GM13977 (cell line): ENCODE measurements at places on chromosomes 1 and 21.

GRCh38 chr1:100496896-100497295 lies 41.0 kb upstream of the GPR88 start:
- DNase-seq = no peak

DNA sequence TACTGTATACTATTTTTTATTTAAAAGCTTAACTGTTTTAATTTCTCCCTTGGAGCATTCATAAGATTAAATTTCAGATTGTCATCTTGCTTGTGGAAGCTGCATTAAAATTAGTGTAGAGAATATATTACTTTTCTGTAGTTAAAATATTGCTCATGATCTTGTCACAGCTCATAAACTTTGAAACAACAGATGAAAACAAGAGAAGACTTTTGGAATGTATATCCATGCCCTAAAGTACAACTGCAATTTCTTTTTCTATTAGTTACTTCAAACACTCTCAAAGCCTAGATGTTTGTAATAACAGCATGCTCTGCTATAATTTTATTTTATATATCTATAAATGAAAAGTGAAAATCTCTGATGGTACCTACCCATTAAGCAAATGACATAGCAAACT lies 155.9 kb downstream of the COL11A1 start:
- no peak for DNase-seq

DNA sequence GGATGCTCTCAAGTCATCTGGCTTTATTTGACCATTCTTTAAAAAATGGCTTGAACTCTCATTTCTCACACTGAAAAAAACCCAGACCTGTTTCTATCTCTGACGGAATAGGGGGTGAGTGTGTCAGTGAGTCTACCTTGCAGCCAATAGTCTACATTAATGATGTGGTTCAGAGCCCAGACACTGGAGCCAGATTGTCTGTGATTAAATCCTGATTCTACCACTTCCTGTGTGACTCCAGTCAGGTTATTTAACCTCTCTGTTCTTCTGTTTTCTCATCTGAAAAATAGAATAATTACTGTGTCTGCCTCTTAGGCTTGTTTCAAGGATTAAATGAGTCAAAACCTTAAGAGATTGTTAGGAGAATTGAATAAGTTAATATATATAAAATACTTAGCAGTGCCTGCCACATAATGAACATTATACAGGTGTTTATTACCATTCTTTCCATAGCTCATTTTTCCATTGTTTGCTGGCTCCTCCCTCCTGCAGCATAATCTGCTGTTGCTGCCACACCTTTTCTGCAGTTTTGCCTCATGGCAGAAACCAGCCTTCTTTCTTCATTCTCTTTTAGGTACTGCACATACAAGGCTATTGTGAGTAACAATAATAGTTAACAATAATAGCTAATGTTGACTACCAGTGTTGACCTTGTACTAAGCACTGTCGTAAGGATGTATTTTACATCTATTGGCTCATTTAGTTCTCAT lies 157.6 kb upstream of the IVNS1ABP start:
- DNase-seq = no peak

DNA sequence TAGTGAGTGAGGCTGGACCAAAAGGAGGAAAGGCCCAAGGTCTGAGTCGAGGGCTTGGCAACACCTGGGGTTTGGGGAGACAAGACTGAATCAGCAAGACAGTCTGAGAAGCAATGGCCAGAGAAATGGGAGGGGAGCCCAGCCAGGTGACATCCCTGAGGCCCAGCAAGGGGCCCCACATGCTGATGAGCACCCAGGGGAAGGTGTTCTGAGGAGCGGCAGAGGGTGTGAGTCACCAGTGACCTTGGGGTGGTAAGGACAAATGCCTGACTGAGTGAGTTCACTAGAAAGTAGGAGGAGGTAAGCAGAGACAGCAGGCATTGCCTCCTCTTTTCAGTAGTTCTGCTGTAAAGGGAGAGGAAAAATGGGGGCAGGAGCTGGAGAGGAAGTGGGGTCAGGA lies 192.4 kb upstream of the GALNT2 start:
- DNase-seq = no peak

DNA sequence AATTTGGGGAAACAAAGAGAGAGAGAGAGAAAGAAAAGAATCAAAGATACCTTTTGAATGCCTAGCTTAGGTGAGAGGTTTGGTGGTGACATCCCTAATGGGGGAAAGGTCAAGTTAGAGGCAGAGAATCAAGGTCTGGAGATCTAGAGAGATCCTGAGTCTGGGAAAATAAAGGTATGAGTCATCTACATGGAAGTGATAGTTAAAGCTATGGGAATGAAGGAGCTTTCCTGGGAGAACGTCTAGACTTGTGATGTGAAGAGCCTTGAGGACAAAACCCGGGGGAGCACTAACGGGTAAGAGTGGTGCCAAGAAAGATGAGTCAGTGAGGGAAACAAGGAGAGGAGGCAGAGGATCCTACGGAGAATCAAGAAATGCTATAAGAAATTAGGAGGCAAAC lies 110.8 kb upstream of the RUNX1 start:
- DNase-seq = no peak

GRCh38 chr1:117017648-117018047 lies 16.1 kb downstream of the CD101 start:
- no peak for DNase-seq

DNA sequence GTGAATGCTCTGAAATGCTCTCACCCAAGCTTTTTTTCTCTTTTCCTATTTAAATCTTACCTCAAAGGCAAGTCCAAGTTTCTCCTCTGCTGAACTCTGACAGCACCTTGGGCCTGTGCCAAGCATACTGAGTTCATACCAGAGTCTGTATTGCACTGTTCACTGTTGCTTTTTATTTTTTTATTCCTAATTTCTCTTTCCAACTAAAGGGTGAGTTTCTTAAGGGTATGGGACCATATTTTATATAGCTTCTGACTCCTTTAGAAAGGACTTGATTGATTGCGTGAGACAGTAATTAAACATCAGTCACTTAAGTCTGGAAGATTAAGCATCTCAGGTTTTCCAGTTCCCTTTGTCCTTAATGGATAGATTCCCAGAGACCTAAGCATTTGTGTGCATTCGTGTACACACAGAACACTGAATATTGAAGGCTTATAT lies 69.9 kb downstream of the CACHD1 start:
- no peak for DNase-seq
